ENCODE measurements at places on chromosomes 16 and 17.

- DNase-seq = no peak
These were observed 1104.1 kb downstream of the CDH11 start for GRCh38 chr16:64017796-64018195.

GRCh38 chr17:77002103-77003045, 134.2 kb downstream of the MGAT5B start:
- no peak for DNase-seq

DNA sequence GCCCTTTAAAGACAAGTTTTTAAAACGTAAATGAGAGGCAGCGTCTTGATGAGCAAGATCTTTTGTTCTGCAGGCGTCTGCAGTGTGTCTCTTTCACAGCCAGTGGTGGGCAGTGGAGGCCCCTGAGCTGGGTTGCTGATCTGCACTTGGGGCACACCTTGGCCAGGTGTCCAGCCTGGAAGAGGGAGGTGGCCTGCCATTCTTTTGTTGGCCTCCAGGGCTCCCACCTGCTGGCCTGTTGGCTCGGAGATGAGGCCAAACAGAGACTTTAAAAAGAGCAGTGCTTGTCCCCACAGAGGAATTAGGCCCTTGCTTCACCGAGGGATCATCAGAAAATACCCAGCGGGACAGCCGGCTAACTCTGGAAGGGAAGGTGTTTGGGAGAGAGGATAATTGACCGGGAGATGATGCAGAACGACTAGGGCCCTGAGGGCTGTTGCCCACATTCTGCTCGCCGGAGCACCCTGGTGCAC, 145.9 kb upstream of the PLCG2 start:
- DNase-seq = no peak

GRCh38 chr17:44636562-44636961, 19.7 kb upstream of the MEIOC start:
- peak; percentile 6 for DNase-seq

DNA sequence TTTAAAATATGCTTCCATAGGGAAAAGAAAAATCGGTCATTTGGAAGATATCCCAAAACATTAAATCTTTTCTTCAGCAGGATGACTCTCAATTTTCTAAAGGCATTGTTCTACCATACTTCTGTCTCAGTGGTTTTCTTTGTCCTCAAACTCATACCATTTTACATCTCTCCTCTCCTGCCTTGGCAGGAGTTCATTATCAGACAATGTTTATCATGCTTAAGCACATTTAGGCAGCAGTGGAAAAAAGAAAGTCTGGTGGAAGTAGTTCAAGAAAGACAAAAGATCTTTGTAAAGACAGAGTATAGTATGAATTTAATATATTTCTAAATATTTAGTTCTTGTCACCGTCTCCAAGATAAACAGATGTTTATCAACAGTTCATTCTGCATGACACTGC, 68.2 kb downstream of the CDK12 start:
- no peak for DNase-seq

- DNase-seq = no peak
These were observed 13.1 kb downstream of the SPATA33 start for GRCh38 chr16:89670496-89671431.

DNA sequence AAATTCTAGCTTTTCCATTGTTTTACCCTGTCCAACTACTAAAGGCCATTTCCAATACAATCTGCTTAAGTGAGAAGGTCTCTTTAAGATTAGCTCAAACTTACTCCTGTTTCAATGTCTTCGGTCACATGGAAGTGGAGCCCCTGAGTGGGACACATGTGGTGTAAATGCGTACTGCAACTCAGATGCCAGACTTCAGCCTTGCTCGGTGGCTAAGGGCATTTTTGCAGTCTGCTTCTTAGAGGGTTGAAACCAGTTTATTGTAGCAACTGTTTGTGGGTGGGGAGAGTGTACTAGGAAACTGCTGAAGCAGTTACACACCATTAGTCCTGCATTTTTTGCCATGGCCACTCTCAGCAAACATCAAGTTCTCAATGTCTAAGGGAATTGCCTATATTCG, 140.6 kb downstream of the PARN start:
- DNase-seq = no peak

DNA sequence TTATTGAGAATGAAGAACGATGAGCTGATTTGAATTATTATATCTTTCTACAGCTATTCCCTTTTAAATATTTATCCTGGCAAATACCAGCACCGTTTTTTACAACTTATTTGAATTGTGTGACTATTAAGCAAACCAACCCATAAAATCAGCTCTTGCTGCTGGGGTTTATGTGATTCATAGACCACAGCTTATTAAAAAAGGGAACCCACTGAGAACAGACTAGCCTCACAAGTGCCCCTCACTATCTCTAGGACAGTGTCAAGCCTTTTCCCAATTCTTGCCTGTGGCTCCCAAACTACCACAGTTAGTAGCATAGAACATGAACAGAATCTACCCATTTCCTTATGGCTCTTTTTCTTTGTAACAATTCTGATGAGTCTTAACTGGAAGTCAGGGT, 6.1 kb upstream of the LIG3 start:
- no peak for DNase-seq

DNA sequence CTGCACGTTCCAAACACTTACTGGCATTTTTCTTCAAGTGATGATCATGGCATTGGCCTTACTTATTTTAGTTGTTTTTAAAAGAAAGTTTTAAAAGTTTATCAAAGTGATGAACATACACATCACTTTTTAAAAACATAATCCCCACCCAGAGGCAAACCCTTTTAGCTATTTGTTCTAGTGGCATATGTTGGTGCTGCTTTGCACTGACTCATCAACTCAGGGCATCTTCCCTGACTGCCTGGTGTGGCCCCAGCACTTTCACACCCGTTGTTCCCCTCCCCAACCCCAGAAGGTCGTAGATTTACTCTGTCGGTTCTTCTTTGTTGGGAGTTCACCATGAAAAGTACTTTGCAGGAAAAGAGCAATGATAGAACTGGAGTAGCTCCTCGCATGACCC, 161.3 kb downstream of the RPTOR start:
- DNase-seq = no peak

DNA sequence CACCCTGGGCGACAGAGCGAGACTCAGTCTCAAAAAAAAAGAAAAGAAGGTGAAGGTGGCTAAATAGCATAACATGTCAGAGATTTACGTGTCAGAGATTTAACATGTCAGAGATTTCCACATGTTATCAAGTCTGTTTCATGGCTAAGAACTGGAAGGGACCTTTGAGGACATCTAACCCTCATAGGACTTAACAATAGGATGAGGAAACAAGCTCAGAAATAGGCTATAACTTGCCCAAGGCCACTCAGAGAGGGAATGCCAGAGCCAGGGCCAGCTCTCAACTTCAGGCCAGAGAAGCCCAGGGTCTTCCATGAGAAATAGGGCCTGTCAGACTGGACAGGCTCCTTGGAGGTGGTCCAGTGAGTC, 26.8 kb upstream of the ZNF629 start:
- no peak for DNase-seq

DNA sequence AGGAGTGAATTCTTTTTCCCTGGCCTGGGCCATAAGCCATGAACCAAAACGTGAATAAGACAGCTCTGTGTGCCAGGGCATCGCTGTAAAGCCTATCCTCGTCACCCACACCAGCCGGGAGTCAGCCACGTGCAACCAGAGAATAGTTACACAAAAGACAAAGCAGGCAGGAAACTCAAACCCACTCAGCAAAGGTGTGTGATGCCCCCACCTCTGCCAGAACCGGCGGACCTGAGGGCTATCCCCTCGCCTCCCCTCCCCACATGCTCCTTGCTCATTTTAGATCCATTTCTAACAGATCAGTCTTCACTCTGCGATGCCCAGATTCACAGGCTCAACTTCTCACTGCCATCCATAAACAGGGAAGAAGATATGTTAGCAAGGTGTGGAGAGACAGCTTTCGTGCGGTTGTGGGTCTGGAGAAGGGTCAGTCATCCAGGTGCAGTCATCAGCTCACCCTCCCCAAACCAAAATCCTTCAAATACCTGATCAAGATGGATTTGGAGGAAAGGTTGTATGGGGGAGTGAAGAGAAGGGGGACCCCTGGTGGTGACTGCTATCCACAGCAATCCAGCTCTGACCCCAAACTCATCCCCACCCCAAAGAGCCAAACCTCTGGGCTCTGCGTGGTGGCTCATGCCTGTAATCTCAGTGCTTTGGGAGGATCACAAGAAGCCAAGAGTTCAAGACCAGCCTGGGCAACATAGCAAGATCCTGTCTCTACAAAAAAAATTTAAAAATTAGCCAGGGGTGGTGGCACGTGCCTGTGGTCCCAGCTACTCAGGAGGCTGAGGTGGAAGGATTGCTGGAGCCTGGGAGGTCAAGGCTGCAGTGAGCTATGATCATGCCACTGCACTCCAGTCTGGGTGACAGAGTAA, 219.2 kb downstream of the C16orf78 start:
- DNase-seq = no peak

DNA sequence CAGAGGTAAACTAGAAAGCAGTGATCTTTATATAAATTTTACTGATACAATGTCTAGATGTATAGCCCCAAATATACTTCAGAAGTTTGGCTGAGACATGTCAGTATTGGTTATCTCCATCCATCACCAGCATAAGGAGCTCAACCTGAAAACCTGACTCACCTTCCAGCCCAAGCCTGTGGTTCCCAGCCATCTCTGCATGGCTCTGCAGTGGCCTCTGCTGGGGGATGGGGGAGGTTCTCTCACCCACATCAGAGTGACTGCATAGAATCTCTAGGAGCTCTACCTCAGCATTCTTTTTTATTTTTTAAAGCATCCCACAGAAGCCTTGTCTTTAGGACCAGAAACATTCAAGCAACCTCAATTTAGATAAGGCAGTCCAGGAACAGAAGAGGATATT, 27.3 kb downstream of the USP7 start:
- no peak for DNase-seq

- peak; percentile 14 for DNase-seq
These were observed at the start of gene HCRT for GRCh38 chr17:42184713-42185620. TSS of gene HCRT (minus strand) at chr17:42185452. CDS start at chr17:42185365, 87 bp downstream.

GRCh38 chr16:8669481-8669880, 4.9 kb upstream of the ABAT start:
- no peak for DNase-seq
